Activated CD4-positive, alpha-beta memory T cell treated with anti-CD3 and anti-CD28 coated beads, Interleukin-2, amount 10 ng/mL, durations not matched to agents 7 days and 5 days (primary cell): ENCODE measurements at places on chromosomes 1 and 21. TPM values are rescaled to one million over a fixed set of nuclear protein-coding genes. Genes with fewer than 3 reads are reported as not detected.

DNA sequence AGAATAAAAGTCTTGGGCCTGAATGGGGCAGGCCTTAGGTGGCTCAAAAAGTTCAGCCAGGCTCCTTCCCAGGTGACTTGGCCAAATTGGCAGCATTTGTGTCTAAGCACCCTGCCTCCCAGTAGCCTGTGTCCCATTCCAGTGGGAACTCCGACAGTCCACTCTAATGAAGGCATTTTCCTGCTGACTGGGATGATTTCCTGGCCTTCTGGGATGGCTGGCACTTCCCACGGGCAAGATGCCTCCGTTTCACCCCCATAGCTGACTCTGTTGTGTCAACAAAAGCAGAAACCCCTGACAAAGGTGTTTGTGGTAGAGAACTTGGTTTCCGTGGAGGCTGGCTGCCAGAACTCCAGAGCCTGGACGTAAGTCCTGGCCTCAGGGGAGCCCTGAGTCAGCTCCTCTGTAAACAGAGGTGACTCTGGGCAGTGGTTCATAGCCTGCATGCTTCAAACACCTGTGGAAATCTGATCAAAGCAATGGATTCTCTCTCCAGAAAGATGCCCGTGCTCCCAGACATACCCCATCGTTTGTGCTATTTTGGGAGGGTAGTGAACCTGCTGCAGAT, 36.6 kb downstream of the WNT3A start:
- H3K4me1 ChIP-seq = no peaks in the 10 kb centered on the region
- no peaks in the 10 kb centered on the region for H3K36me3 ChIP-seq
- no peak overlapping the region for H3K4me3 ChIP-seq
- peaks cover 12% of the 10 kb centered on the region for H3K27me3 ChIP-seq

DNA sequence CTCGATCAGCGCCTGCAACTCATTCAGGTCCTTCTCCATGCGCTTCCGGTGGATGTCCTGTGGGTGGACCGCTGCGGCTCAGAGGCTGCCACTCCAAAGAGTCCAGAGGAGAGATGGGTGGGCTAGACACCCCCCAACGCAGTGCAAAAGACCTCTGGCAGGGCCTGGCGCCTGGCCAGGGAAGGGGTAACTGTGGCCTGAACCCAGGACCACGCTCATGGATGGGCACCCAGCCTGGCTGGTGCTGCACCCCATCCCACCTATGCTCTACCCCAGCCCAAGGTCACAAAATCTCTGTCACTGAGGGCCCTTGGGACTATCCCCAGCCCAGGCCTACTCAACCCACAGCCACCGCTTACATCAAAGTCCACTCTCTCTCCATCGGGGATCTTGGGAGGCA, 12.2 kb downstream of the TNNT2 start:
- no peak overlapping the region for H3K27ac ChIP-seq
- H3K27me3 ChIP-seq = peaks cover 9% of the 10 kb centered on the region
- DNase-seq = no peak
- no peaks in the 10 kb centered on the region for H3K36me3 ChIP-seq
- no peak overlapping the region for H3K4me3 ChIP-seq
- H3K4me1 ChIP-seq = no peaks in the 10 kb centered on the region

DNA sequence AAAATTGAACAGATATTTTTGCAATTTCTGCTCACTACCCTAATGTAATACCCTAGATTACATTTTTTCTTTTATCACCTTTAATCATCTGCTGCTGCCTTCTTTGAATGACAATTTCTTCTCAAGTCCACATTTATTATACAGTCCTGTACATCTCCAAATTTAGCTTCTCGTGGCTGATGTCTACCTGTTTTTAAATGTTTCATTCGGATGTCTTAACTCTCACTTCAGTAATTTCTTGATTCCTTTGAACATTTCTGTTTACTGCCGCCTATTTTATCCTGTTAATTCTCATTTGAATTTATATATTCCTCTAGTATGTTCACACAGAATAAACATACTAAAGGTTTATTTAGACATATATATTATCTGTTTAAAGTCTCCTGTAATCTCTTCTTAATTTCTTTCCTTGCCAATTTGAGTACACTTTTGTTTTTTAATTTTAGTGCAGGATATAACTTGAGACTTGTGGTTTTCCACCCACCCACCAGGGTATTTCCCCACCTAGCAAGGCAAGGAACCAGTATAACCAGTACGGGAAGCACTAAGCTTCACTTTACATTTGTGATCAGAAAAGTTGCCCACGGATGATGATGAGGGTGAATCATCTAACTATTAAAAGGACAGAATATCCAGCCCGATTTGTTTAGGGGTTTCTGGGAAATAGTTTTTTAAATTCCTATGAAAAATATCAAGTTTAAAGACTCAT, 12.7 kb downstream of the INSL5 start:
- DNase-seq = peak; percentile 21
- no peak overlapping the region for H3K27ac ChIP-seq
- peaks cover 11% of the 10 kb centered on the region for H3K4me1 ChIP-seq

GRCh38 chr1:110676970-110677369, 2.2 kb upstream of the KCNA3 start:
- no peak for DNase-seq
- H3K4me3 ChIP-seq = no peak overlapping the region
- no peaks in the 10 kb centered on the region for H3K27me3 ChIP-seq
- H3K4me1 ChIP-seq = peaks cover 21% of the 10 kb centered on the region
- H3K36me3 ChIP-seq = peaks cover 44% of the 10 kb centered on the region

- H3K27me3 ChIP-seq = no peaks in the 10 kb centered on the region
- H3K36me3 ChIP-seq = peaks cover 27% of the 10 kb centered on the region
- no peak for DNase-seq
- H3K4me3 ChIP-seq = no peak overlapping the region
- H3K27ac ChIP-seq = no peak overlapping the region
These were observed 65.5 kb downstream of the UCK2 start for GRCh38 chr1:165892935-165893334.

GRCh38 chr1:228218513-228219244, 10.8 kb downstream of the OBSCN start:
- H3K4me1 ChIP-seq = no peaks in the 10 kb centered on the region
- no peak overlapping the region for H3K27ac ChIP-seq
- H3K36me3 ChIP-seq = no peaks in the 10 kb centered on the region
- no peaks in the 10 kb centered on the region for H3K27me3 ChIP-seq
- no peak for DNase-seq

- no peak overlapping the region for H3K4me3 ChIP-seq
- no peaks in the 10 kb centered on the region for H3K36me3 ChIP-seq
- no peak for DNase-seq
- H3K27me3 ChIP-seq = no peaks in the 10 kb centered on the region
- H3K27ac ChIP-seq = no peak overlapping the region
These were observed 578.6 kb upstream of the PBX1 start for GRCh38 chr1:163980394-163980793.

DNA sequence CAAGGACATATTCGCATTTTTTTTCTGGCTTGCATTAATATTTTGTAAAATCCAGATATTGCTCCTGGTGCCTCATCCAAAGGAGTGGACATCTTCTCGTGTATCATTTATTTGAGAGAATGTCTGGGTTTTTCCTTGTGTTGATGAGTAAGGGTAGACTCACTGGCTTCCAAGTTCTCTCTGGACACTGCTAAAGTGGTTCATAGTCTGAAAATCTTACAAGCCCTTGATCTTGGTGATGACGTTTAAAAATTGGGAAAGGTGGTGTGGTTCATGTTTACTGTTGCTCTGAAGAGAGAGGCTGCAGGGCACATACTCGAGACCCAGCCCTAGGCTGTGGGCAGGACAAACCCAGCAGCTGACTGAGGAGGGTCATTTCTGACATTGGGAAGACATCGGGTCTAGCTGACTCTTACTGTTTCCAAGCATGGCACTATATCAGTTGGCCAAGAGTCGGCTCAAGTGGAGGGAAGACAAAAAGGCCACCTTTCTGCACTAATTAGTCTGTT, 296.2 kb downstream of the LMX1A start:
- DNase-seq = no peak
- H3K27ac ChIP-seq = no peak overlapping the region
- H3K36me3 ChIP-seq = no peaks in the 10 kb centered on the region
- H3K4me3 ChIP-seq = no peak overlapping the region

Gene BRINP3
- not detected for total RNA-seq

Gene ESRRG
- not detected for total RNA-seq

Gene F5
- 8.9 TPM for total RNA-seq

Gene SPRR1B
- not detected for total RNA-seq

Gene CSMD2
- total RNA-seq = not detected

Gene ORC1
- total RNA-seq = 27.0 TPM
